ENCODE measurements at places on chromosomes 5 and 9. TPM values are rescaled to one million over a fixed set of nuclear protein-coding genes. Genes with fewer than 3 reads are reported as not detected.

DNA sequence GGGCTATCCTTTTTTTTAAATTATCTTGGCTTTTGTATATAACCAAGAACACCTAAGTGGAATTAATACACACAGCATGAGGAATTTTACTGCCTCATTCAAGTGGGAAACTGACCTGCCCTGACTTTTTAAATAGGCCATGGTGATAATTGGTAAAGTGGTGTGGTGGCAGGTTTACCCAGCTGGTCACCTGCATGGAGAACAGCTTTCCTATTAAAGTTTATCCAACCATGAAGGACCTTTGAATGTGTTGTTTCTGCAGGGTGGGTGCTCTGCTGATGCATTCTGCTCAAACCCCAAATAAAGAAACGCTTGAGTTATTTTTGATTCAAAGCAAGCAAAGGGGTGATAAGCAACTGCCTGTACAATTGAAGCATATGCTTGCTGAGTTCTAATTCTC, 261.0 kb upstream of the GRIN3A start:
- DNase-seq: peak; percentile 23

DNA sequence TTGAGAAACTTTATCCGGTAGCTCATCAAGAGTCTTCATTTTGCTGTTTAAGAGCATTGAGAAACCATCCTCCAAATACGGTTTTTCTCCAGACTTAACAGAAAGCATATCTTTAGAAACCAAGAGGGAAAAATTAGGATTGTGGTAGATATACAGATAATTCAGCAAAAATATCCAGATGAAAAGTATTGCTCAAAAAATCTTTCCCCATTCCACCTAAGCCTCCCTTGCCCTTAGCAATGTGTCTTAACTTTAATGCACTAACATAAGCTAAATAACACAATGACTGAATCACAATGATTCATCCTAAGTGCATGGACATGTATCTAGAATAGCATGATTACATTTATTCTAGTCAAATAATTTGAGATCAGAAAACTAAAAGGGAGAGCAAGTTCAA, 130.3 kb upstream of the TARS1 start:
- DNase-seq: peak; percentile 42

The IL3 gene
- not detected for total RNA-seq

GRCh38 chr9:79152306-79152705, 419.5 kb upstream of the TLE4 start:
- no peak for DNase-seq

DNA sequence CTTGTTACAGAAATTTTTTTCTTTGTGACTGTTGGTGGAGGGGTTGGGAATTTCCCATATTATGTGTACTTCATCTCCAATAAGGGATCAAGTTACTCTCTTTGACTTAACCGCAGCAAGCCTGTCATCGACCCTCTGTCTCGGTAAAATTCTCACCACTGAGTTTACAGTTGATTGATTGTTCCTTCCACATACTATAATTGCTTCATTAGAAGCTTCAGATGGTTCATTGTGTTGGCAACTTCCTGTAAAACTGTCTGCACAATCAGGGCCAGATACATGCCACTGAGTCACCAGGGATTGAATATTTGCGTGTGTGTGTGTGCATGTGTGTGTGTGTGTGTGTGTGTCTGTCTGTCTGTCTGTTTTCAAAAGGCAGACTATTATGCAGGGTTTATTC, 176.6 kb downstream of the ZNF462 start:
- peak; percentile 83 for DNase-seq

DNA sequence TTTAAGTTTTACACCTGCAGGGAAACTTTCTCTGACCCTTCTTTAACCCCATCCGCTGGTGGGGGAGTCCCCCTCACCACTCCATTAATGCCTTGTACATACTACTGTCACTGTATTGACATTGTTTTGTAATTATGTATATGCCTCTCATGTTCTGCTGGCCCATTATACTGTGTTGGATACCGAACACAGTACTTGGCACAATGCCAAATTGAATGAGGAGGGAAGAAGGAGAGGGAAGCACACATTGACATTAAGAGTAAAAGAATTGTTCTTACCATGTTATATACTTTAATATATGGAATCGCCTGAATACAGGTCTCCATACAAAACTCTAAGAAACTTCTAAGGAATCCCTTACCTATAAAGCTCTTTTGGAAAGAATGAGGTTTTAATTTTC, 73.6 kb upstream of the GRHPR start:
- DNase-seq: no peak

- no peak for DNase-seq
Observed at GRCh38 chr9:91162784-91163443, 198.8 kb downstream of the AUH start.

The NME5 gene
- 7.9 TPM for total RNA-seq

The ANKRD31 gene
- total RNA-seq: 0.21 TPM

DNA sequence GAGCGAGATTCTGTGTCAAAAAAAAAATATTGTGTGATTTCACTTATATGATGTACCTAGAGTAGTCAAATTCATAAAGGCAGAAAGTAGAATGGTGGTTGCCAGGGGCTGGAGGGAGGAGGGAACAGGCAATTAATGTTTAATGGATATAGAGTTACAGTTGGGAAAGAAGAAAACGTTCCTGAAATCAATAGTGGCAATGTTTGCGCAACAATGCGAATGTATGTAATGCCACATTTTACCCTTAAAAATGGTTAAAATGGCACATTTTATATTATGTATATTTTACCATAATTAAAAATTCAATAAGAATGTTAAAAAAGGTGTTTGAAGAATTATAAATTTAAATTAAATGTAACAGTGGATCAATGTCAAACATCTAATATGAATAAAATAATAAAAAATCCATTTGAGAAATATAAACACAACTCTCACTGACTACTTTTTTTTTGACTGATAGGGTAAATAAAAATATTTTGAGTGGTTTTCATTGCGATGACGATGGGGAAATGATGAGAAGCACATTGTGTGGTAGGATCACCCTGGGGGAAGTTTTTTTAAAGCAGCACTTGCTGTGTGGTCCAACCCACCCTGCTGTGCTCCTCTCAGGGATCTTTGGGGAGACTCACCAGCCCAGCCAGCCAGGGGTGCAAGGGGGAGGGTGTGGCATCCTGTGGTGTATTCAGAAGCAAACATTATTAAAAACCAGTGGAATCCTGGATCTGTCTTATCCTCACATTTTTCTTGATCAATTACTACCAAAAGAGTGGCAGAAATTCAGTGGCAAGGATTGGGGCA, 4.3 kb downstream of the FYB1 start:
- DNase-seq: no peak

- no peak for DNase-seq
Observed at GRCh38 chr9:120870206-120870605, 6.8 kb downstream of the PHF19 start.

The RXRA gene
- 15.0 TPM for total RNA-seq

The HTR4 gene
- total RNA-seq: not detected

- no peak for DNase-seq
Observed at GRCh38 chr5:45105491-45105994, 296.8 kb downstream of the MRPS30 start.

The HMGXB3 gene
- 64.0 TPM for total RNA-seq

DNA sequence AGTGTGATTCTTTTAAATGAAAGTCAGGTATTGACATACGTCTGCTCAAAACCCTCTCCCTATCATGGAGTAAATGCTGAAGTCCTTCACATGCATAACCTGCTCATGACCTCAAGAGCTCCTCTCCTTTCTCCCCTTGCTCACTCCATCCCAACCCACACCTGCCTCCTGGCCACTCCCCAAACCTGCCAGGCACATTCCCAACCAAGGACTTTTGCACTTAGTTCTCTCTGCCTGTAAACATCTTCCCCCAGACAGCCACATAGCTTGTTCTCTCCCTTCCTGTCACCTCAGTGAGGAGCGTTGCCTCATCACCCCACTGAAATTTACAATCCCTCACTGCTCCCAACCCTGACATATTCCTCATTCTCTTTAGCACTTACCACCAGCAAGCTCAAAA, 8.7 kb downstream of the SETD9 start:
- no peak for DNase-seq

DNA sequence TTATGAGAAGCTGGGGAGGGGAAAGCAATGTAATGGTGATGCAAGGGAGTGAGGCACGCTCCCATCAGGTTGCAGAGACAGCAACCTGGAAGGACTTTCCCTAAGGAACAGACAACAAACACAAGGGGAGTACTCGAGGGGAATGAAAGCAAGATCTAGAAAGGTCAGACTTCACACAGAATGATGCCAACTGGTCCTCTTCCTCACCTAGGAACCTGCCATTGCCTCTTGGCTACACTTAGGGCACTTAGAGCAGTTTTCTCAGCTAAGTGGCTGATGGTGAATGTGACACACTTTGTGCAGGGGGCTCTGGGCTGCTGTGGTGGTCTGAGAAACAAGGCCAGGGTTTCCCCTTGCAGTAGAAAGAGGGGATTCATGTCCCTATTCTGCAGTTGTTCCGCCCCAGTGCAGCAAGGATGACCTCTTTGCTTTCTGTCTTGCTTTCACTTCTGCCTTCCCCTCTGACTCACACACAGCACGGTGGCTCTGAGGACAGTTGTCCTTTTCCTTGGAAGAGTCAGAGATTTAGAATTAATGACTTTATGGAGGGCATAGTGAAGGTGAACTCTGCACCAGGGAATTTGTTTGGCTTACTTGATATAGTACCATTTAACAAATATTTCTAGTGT, 394.0 kb upstream of the KLF4 start:
- DNase-seq: no peak

The UBLCP1 gene
- 42.5 TPM for total RNA-seq

Data from kidney epithelial cell (primary cell).